ENCODE measurements at places on chromosomes 1 and 21.

GRCh38 chr1:87359586-87359985 is 30.9 kb downstream of the LMO4 start:
- no peak for DNase-seq

- no peak for DNase-seq
Observed at GRCh38 chr1:10724948-10725847, 71.2 kb downstream of the CASZ1 start.

DNA sequence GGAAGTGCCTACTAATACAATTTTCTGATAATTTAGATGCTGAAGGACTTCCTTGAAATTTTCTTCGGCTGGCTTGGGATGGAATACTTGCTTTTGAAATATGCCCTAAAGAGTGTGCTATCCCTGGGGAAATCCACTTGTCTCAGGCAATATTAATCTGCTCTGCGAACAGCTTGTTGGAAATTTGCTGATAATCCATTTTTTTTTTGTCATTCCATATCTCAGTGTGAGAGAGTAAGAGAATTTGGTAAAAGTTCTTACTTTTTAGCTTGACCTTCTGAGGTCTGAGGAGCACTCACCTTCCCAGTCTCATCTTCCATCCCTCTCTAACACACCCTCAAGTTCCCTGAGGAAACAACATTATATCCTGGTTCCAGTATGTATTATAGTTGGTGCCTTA is 36.8 kb downstream of the DNAJC6 start:
- no peak for DNase-seq

GRCh38 chr1:16242556-16243214 is 5.7 kb upstream of the CPLANE2 start:
- no peak for DNase-seq

GRCh38 chr1:163296504-163297263 is 25.1 kb upstream of the NUF2 start:
- no peak for DNase-seq

DNA sequence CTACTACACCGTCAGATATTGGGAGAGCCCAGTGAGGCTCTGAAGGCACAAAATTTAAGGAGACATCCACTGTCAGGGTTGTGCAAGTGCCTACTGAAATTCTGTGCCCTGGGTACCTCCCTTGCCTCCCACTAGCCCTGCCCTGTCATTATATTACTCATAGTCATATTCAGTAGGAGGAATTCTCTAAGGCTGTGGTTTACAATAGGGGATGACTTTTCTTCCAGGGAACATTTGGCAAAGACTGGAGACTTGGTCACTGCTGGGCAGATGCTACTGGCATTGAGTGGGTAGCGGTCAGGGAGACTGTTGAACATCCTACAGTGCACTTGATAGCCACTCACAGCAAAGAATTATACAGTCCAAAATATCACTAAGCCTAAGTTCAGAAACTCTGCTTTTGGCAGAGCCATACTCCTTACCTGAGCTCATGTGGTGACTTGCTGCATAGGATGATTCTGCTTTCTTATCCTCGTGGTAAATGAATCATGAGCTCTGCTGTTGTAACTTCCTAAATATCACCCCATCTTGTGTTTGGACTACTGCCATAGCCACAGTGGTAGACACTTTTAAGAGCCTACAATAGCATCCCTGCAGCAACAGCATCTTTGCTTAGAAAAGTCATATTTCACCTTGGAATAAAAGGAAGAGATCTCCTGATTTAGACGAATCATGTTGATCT is 563.4 kb upstream of the PLXNA2 start:
- DNase-seq = no peak

DNA sequence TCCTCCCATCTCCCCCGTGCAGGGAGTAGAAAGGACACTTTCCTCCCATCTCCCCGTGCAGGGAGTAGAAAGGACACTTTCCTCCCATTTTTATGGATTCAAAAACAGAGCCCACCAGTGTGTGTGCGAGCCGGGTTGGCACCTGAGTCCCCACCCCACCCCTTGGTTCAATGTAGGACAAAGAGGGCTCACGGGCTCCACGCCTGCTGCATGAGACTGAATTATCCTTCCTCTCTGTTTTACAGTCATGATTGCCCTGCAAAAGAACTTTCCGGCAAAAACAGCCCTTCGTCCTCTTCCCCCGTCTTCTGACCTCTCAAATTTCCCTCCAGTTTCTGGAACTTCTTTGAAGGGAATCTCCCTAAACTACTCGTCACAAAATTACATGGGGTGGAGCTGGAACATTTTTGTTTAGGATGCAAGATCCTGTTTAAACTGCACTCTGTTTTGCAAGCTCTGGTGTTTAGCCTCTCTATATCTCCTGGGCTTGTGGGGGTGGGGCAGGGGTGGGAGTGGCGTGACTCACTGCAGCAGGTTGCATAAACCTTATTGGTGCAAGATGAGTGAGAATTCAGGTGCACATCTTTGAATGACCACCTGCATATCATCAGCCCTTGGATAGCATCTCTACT is 99.8 kb downstream of the PSMG1 start:
- no peak for DNase-seq

- no peak for DNase-seq
Observed at GRCh38 chr1:196438329-196438728, 169.9 kb downstream of the KCNT2 start.

- no peak for DNase-seq
Observed at GRCh38 chr21:26888256-26888655, 43.0 kb upstream of the ADAMTS1 start.

GRCh38 chr1:26373789-26374188 is 1.2 kb upstream of the ZNF683 start:
- no peak for DNase-seq

DNA sequence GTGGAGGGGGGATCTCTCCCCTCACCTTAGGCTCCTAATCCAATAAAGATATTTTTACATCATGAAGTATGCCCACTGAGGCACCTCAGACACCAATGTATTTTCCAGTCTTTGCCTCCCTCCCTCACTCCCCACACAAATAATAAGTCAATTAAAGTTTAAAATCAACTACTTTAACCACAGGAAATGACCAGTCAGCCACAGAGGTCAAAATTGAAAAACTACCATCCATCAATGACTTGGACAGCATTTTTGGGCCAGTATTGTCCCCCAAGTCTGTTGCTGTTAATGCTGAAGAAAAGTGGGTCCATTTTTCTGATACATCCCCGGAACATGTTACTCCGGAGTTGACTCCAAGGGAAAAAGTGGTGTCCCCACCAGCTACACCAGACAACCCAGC is 70.6 kb upstream of the DYNLT5 start:
- no peak for DNase-seq

- DNase-seq = no peak
Observed at GRCh38 chr1:57868908-57869307, 445.0 kb upstream of the DAB1 start.

GRCh38 chr1:174815474-174815908 is 184.3 kb upstream of the CACYBP start:
- DNase-seq = no peak

DNA sequence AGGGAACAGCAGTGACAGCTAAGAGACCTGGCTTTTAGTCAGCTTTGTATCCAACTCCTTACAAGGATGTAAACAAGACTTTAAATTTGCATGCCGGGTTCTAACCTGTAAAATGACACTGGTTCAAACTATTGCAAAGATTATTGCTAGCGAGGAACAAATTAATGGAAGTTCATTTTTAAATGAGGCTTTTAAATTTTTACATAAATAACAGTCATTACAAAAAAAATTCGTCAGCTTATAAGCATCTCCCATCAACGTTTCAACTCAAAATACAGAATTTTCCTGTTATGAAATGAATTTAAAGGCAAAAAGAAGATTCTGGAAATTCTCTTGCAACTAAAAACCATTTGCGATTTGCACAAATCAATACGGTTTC is 668 bp downstream of the KIF14 start:
- DNase-seq = no peak

DNA sequence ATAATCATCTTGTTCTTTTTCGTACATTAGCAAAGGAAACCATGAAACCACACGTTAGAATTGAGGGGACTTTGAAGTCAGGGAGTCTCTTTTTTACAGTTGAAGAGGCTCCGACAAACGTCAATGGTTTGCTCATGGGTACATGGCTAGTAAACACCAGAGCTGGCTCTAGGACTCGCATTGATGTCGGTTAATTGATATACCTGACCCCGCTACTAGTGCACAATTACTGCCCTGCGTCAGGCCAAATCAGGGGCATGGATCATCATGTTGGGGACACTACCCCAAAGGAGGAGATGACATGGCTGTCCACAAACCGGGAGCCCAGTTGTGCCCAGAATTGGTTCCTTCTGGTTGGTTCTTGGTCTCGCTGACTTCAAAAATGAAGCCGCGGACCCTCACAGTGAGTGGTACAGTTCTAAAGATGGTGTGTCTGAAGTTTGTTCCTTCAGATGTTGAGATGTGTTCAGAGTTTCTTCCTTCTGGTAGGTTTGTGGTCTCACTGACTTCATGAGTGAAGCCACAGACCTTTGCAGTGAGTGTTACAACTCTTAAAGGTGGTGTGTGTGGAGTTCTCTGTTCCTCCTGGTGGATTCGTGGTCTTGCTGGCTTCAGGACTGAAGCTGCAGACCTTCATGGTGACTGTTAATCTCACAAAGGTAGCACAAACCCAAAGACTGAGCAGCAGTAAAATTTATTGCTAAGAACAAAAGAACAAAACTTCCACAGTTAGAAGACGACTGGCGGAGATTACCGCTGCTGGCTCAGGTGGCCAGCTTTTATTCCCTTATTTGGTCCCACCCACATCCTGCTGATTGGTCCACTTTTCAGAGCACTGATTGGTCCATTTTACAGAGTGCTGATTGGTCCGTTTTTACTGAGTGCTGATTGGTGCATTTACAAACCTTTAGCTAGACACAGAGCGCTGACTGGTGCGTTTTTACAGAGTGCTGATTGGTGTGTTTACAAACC is 126.9 kb upstream of the ERRFI1 start:
- DNase-seq = no peak

DNA sequence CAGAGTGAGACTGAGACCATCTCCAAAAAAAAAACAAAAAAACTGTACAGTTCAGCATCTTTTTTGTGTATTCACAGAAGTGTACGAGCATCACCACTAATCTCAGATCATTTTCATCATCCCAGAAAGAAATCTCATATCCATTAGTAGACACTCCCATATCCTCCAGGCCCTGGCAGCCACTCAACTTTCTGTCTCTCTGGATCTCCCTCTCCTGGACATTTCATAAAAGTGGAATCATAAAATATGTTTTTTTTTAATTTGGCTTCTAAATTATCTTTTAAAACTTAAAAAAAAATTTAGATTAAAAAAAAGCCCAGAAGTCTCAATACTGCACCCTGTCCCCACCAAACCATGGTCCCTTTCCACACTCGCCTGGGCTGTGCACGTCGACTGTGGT is 22.1 kb downstream of the RIPPLY3 start:
- no peak for DNase-seq

GRCh38 chr1:85818371-85818770 is 110.1 kb upstream of the ZNHIT6 start:
- no peak for DNase-seq

DNA sequence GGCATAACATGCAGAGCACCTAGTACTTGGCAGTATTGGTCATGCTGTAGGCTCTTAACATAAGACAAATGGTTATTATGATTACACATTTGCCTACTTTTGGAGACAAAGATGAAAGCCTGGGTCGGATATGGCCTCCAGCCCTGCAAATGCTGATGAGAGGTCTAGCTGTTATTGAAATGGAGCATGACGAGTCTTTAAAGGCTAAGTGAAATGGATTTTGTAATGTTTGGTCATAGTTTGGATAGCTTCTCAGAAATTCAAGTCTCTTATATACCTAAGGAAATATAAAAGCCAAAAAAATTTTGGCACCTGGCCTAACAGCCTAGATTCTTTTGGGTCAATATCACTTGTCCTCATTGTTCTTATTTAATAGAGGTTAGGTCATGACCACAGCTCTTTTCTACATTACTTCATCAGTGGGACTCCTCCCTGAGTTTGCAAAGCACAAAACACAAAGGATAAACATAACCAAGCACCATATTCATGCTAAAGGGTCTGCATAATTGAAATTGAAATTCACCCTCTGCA is 69.2 kb upstream of the WLS start:
- DNase-seq = no peak

DNA sequence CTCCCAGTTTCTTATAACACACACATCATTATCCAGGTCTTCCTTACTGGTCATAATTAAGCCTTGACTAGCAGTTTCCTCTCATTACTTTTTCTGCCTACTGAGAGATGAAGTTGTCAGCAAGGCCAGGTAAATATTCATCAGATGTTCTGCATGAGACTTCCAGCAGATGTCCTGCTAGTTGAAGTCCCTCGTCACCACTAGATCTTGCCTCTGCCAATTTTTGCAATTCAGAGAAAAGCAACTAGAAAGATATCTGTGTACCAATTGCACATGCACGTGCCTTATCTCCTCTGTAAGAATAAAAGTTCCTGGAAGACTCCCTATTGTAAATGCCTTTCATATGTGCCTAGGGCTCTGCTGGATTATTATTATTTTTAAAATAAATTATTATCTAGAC is 18.3 kb downstream of the ACKR1 start:
- DNase-seq = no peak

DNA sequence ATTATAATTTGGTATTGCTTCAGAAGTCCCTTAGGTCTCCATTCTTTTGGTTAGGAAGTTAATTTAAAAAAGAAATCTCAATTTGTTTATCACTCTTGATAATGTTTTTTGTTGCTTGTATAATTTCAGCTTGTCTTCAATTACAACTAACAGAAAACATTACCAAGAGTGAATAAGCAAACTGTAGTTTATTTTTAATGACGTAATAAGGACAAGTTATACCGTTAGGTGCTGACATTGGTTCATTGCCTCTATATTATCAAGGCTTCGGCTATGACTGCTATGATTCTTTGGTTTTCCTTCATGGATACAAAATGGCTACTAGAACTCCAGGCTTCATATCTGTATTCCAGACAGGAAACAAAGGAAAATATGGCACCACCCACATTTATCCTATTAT is 220.6 kb downstream of the PTGER3 start:
- DNase-seq = no peak

DNA sequence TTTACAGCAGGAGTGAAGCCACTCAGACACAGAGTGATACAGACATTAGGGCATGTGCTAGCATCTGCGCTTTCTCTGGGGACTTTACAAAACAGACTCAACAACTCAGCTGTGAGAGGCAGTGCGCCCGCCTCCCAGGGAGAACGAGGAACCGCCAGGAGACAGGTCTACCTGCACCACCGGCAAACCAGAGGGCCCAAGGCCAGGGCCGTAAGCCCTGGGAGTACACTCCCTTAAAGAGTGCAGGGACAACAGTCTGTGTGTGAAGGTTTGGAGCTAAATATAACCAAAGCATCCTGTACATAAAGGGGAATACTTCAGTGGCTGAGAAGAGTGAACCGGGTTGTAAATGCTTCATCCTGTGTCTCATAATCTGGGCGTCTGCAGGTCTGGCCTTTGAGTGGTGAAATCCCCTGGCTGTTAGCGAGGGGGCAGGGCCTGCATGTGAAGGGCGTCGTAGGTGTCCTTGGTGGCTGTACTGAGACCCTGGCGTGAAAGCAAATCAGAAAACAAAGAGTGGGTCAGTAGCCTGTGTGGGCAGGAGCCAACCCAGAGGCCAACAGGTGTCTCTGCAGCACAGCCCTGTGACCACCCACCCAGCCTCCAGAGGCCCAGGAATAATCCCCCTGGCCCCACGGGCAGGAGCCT is 86.9 kb downstream of the CD247 start:
- no peak for DNase-seq

- peak; percentile 36 for DNase-seq
Observed at GRCh38 chr1:31745096-31745945, 18.8 kb downstream of the ADGRB2 start.

All from activated CD4-positive, alpha-beta T cell treated with anti-CD3 and anti-CD28 coated beads, Interleukin-2, amount 50 U/mL, for 4 hours (primary cell).